ENCODE measurements at places on chromosomes 4 and X. TPM values are rescaled to one million over a fixed set of nuclear protein-coding genes. Genes with fewer than 3 reads are reported as not detected.

PCDH18 gene
- total RNA-seq, result not detected

S100G gene
- total RNA-seq, result not detected

BRS3 gene
- total RNA-seq, result not detected

HTN1 gene
- not detected for total RNA-seq

FAM53A gene
- total RNA-seq, result 3.0 TPM

ALAS2 gene
- total RNA-seq, result not detected

CENPI gene
- total RNA-seq, result 19.1 TPM

HSFX2 gene
- total RNA-seq, result not detected

KCND1 gene
- total RNA-seq, result 2.7 TPM

FGG gene
- total RNA-seq, result not detected

DTHD1 gene
- 0.17 TPM for total RNA-seq

PNCK gene
- 0.26 TPM for total RNA-seq

NCAPG gene
- total RNA-seq, result 78.4 TPM

DOCK11 gene
- total RNA-seq, result 34.8 TPM

CXorf49 gene
- not detected for total RNA-seq

CLGN gene
- not detected for total RNA-seq

MAGEC2 gene
- not detected for total RNA-seq

SPANXN4 gene
- not detected for total RNA-seq

ANTXR2 gene
- total RNA-seq, result 0.50 TPM

PCDH10 gene
- total RNA-seq, result not detected

SPARCL1 gene
- total RNA-seq, result not detected

MAGEA1 gene
- not detected for total RNA-seq

ARSJ gene
- 0.05 TPM for total RNA-seq

CXCL6 gene
- not detected for total RNA-seq

FAM47A gene
- not detected for total RNA-seq

CT55 gene
- not detected for total RNA-seq

PARM1 gene
- not detected for total RNA-seq

MMRN1 gene
- total RNA-seq, result 0.05 TPM

SRPX2 gene
- not detected for total RNA-seq

CYBB gene
- 0.07 TPM for total RNA-seq

SLITRK4 gene
- not detected for total RNA-seq

ZNF157 gene
- 1.0 TPM for total RNA-seq

GEMIN8 gene
- 5.1 TPM for total RNA-seq

ZAR1 gene
- not detected for total RNA-seq

TLR2 gene
- 1.5 TPM for total RNA-seq

IL2 gene
- total RNA-seq, result 142 TPM

STARD8 gene
- 0.10 TPM for total RNA-seq

HPGD gene
- 1.5 TPM for total RNA-seq

F9 gene
- not detected for total RNA-seq

FRAS1 gene
- total RNA-seq, result not detected

EMCN gene
- total RNA-seq, result not detected

FAM193A gene
- 20.1 TPM for total RNA-seq

CFAP99 gene
- total RNA-seq, result not detected

AMTN gene
- total RNA-seq, result not detected

SSX2B gene
- total RNA-seq, result not detected

CDKL2 gene
- total RNA-seq, result 0.79 TPM

SLC35A2 gene
- total RNA-seq, result 23.9 TPM

SERPINA7 gene
- total RNA-seq, result not detected

CXCL3 gene
- total RNA-seq, result not detected

IL13RA1 gene
- 1.8 TPM for total RNA-seq

SMIM43 gene
- not detected for total RNA-seq

P2RY4 gene
- not detected for total RNA-seq

RAB39B gene
- total RNA-seq, result 11.6 TPM

GDPD2 gene
- total RNA-seq, result not detected

ARHGEF38 gene
- not detected for total RNA-seq

UCP1 gene
- total RNA-seq, result not detected

CSN1S1 gene
- total RNA-seq, result not detected
